Stimulated activated naive CD8-positive, alpha-beta T cell treated with anti-CD3 and anti-CD28 coated beads, Interleukin-15, Interleukin-2, amounts not matched to agents 100 U/mL and 50 U/mL, for 24 hours (primary cell): ENCODE measurements at places on chromosomes 1 and 21.

GRCh38 chr1:209552406-209553264 lies 30.9 kb upstream of the CAMK1G start:
- no peak for DNase-seq

DNA sequence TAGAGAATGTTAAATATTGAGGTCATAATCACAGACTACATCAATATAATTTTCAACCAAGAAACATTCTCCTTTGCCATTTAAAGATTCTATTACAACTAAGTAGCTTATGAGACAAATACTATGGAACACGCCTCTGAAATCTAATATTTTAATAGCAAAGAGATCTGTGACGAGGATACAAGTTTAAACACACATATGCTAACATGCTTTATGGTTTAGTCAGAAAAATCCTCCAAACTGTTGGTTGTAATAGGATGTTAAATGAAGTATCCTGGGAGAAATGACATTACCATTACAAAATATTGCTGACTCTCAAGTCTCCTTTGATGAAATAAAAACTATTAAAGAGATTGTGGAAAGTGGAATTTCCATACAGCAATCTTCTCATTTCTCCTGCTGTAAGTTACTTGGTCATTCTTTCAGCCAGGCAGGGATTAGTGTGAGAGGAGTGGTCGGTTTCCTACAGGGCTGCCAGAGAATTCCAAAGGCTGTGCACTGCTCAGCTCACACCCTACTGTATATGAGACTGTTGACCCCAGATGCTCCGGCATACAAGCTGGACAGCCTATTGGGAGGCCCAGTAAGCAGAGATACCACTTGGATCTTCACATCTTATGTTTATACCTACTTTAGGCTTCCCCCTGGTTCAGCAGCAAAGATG lies 26.6 kb downstream of the SCYL3 start:
- DNase-seq, result no peak

- DNase-seq, result no peak
Observed at GRCh38 chr1:215891266-215892057, 324.4 kb downstream of the KCTD3 start.

- DNase-seq, result no peak
Observed at GRCh38 chr1:200895443-200895789, 716 bp downstream of the INAVA start.

DNA sequence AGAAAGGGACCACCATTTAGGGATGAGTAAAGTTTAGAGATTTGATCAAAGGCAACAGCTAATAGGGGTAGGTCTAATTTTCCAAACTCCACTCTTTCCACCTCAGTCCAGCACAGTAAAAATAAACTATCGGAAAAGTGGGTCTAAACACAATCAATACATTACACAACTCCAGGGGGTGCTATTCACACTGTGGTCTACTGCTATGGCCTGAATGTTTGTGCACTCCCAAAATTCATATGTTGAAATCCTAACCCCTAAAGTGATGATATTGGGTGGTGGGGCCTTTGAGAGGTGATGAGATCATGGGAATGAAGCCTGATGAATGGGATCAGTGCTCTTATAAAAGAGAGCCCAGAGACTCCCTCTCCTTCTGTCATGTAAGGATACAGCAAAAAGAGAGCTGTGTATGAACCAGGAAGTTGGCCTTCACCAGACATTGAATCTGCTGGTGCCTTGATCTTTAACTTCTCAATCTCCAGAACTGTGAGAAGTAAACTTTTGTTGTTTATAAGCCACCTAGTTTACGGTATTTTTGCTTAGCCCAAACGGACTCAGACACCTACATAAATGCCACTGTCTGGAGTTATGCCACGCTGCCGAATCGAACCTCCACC lies 193.9 kb downstream of the OMA1 start:
- DNase-seq, result no peak

GRCh38 chr1:191498318-191498717 lies 659.9 kb upstream of the RGS18 start:
- DNase-seq, result no peak

GRCh38 chr1:166133857-166134256 lies 32.9 kb downstream of the FAM78B start:
- DNase-seq, result no peak

GRCh38 chr1:164602480-164603093 lies 43.6 kb downstream of the PBX1 start:
- no peak for DNase-seq

GRCh38 chr1:63922848-63923247 lies 149.0 kb downstream of the ROR1 start:
- DNase-seq, result no peak

GRCh38 chr1:17561561-17561985 lies 22.1 kb downstream of the ARHGEF10L start:
- DNase-seq, result no peak

DNA sequence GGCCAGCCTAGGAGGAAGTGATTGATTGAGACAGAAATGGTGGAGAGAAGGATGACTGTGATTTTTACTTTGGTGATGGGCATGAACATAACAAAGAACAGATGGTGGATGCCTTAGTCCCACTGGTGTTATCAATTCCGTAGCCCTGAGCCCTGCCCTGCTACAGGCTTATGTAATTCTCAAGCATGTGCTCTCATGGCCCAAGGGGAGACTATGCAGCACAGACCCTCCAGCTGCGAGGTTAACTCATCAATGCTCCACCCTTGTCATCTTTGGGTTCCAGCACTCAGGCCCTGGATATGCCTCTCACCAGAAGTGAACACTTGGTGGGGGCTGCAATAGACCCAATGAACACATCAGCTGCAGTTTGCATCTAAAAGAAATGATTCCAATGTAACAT lies 62.7 kb upstream of the LRRC8D start:
- no peak for DNase-seq

- no peak for DNase-seq
Observed at GRCh38 chr1:166840309-166841274, 1.3 kb downstream of the POGK start.
